NCI-H1436 (cell line): ENCODE measurements at places on chromosomes 11 and 22.

- no peak for DNase-seq
These were observed 7.4 kb downstream of the MED15 start for GRCh38 chr22:20514658-20515406.

GRCh38 chr22:21102659-21103267 lies 57.0 kb downstream of the LRRC74B start:
- DNase-seq: peak; percentile 67

GRCh38 chr11:19813158-19813879 lies 100.7 kb downstream of the NAV2 start:
- DNase-seq: no peak

GRCh38 chr11:72410956-72411355 lies 23.4 kb downstream of the CLPB start:
- no peak for DNase-seq

GRCh38 chr22:31738566-31738965 lies 11.4 kb downstream of the PRR14L start:
- no peak for DNase-seq

DNA sequence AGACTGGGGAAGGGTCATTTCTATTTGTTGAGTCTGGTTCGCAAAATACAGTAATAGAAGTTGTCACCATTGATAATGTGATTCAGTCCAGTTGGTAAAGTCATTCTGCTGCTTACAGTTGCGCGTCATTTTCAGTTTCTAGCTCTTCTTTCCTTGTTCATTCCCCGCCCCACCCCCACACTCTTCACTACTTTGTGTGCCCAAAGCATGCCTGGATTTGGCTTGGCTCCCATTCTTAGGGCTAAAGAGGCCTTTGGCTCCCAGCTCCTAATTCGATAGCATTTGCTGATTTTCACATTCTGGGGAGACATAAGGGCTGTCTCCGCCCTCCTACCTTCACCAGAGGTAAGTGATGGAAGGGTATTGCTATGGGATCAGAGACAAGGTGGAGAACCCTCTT lies 43.0 kb downstream of the CECR2 start:
- DNase-seq: no peak

- no peak for DNase-seq
These were observed 179.8 kb downstream of the NAV2 start for GRCh38 chr11:19892387-19892786.

DNA sequence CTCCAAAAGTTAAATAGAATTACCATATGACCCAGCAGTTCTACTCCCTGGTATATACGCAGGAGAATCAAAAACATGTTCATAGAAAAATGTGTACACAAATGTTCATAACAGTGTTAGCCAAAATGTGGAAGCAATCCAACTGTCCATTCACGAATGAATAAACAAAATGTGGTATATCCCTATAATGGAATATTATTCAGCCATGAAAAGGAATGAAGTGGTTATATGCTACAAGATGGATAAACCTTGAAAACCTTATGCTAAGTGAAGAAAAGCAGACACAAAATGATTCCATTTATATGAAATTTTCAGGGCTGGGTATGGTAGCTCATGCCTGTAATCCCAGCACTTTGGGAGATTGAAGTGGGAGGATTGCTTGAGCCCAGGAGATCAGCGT lies 16.1 kb downstream of the POLD4 start:
- no peak for DNase-seq

DNA sequence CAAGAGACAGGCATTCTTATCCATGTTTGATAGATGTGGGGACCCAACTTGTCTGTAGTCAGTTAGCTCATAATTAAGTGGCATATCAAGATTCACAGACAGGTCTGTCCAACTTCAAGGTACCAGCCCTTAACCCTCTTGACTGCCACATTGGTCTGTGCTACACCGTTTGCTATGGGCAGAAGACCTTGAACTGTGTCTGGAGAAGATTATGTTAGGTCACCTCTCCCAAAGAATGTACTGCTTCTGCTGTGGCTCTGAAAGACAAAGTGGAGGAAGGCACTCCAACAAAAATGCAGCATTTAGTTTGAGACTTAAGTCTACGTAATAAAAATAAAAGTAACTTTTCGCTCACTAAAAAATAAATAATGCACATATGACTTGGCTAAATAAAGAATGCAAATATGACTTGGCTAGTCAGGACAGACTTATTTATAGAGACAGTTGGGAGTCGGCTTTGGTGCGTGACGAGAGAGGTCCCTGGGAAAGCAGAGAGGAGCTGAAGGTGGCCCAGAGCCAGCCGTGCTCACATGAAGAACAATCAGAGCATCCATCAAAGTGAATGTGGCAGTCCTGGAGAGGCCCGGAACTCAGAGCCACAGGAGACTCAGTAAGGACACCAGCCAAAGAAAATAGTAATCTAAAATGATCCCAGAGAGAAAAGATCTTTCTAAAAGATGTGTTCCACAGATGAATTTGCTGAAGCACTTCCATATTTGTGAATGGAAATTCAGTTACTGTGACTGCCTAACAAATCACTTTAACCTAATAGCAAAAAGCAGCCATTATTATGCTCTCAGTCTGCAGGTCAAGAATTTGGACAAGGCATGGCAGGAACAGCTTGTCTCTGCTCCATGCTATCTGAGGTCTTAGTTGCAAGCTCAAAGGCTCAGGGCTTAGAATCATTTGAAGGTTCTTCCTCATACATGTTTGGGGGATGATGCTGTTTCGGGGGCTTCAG lies 35.0 kb downstream of the CWC15 start:
- DNase-seq: no peak

DNA sequence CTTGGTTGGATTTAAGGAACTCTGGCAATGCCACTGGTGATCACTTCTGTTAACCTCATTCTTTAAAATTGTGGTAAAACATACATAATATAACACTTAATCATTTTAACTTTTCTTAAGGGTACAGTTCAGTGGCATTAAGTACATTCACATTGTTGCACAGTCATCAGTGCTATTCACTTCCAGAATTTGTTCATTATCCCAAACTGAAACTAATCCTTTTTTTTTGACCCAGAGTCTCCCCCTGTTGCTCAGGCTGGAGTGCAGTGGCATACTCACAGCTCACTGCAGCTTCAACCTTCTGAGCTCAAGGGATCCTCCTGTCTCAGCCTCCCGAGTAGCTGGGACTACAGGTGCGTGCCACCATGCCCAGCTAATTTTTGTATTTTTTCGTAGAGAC lies 10.6 kb downstream of the ELF5 start:
- DNase-seq: no peak

DNA sequence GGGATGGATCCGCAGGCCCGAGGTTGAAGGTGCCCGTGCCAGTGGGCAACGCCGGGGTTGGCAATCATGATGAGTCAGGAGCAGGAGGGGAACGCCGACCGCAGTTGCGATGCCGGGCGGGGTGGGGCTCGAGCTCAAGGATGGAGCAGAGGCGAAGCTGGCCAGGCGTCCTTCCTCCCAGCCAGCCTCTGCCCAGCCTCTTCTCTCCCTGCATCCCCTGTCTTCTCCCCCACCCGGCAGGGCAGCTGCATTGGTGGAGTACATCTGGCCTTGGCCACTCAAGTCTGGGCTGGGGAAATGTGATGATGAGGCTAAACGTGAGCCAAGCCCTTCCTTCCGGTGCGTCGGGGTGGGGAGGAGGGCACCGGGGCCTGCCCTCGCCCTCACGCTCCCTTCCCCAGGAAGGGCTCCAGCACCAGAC lies 3.9 kb downstream of the IFITM10 start:
- DNase-seq: no peak

DNA sequence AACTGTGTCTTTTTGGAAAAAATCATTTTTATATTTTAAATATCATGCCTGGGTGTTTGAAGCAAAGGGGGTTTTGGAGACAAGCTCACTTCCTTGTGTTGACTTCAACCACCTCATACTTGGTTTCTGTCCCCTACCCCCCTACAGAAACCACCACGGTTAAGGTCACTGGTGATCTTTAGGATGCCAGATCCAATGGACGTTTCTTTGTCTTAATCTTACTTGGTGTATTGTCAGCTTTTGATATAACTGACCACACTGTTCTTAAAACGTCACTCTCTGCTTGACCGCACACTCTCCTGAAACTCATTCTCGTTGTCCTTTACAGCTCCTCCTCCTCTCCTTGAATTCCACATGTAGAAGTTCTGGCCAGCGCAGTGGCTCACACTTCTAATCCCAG lies 34.8 kb upstream of the SWAP70 start:
- DNase-seq: no peak

DNA sequence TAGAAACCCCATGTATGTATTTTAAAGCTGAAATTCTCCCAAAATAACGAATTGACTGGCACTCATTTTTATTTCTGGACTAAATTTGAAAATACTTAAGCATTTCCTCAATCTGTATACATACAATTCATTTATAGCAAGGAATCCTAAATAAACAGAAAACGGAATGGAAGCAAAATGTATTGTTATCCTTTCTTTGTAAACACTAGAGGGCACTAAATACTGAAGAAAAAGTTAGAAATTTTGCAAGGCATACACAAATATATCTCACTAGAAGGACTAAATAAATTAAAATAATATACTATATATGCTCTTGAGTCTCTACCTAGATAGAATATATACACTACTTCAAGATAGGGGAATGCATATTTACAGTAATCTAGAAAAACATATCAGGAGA lies 23.1 kb upstream of the ANO5 start:
- DNase-seq: no peak

- no peak for DNase-seq
These were observed 41.6 kb upstream of the LINC01488 start for GRCh38 chr11:69439651-69440464.

GRCh38 chr11:115257678-115258077 lies 246.5 kb downstream of the CADM1 start:
- peak; percentile 35 for DNase-seq

DNA sequence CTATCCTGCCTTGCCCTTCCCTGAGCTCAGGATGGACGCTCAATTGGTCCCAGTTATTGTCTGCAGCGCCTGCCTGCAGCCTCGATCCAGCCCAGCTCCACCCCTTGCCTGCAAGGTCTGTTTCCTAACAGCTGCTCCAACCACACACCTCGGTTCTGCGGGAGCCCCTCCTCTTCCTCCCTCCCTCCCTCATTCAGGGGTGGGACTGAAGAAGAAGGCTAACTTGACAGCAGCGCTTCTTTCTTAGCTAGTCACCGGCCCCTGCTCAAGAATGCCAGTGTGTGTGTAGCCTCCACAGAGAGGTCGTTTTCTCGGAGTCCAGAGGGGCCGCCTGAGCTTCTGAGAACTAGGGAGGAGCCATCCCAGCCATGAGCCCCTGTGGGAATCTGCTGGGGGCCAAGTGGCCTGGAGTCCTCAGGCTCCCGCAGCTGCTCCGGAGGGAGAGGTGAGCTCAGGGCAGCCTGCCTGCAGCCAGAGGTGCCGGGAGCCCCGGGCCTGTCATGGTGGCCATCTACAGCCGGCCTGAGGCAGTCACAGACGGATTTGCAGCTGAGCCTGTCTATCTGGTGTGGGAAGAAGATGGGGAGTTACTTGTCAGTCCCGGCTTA lies 36.1 kb downstream of the LIMK2 start:
- no peak for DNase-seq

GRCh38 chr11:23359297-23359696 lies 499.0 kb upstream of the CCDC179 start:
- no peak for DNase-seq

DNA sequence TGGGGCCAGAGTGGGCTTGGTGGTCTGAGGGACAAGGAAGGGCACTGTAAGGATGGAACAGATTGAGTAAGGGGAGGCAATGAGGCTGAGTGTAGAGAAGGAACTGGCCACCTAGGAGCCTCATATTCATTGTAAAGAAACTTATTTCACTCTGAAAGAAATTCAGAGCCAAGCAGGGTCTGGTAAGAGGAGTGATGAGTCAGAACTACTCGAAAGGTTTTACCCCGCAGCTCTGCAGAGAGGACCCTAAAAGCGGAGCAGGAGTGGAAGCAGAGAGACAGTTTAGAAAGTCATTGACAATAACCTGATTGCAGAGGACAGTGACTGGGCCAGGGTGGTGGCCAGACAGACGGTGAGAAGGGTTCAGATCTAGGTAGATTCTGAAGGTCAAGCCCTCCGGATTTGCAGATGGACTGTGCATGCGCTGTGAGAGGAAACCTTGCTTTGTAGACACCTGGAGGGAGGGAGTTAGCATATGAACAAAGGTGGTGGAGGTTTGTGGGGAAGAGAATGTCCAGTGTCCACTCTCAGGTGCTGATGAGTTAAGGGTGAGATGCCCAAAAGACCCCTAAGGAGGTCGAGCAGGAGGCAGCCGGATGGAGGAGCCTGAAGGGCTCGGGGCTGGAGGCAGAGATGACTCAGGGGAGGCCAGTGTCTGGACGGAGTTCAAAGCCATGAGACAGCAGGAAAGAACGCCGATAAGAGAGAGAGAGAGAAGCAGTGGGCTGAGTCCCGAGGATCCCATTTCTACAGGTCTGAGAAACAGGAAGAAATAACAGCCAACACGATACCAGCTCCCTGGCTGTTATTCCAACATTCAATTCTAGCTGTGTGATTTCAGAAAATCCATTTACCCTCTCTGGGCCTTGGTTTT lies 546.0 kb downstream of the BRD1 start:
- DNase-seq: no peak

- DNase-seq: no peak
These were observed 99.5 kb downstream of the RDX start for GRCh38 chr11:110196884-110197420.

- DNase-seq: no peak
These were observed 40.8 kb upstream of the PAMR1 start for GRCh38 chr11:35566181-35566580.

GRCh38 chr11:9014826-9015225 lies 11.0 kb upstream of the NRIP3 start:
- no peak for DNase-seq

GRCh38 chr22:47043835-47044721 lies 281.6 kb downstream of the TBC1D22A start:
- peak; percentile 97 for DNase-seq

DNA sequence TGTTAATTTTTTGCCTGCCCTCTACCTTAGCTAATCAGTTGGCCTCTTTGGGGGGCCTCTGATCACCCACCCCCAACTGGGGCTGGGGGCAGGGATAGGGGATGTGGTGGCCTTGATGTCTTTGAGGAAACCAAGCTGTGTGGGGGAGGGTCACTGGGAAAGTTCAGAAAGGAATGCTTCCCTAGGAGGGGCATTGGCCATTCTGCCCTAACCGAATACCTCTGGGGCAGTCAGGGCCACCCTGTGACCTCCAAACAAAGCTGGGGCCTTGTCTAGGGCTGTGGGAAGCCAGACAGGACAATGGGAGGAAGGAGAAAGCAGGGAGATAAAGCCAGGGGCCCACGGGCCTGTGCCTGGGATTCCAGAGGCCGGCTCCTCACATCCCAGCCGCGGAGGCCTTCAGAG lies 97.5 kb downstream of the TSPAN18 start:
- DNase-seq: no peak

GRCh38 chr22:24367841-24368240 lies 59.6 kb upstream of the ADORA2A start:
- no peak for DNase-seq

- DNase-seq: no peak
These were observed 68.1 kb downstream of the ALX4 start for GRCh38 chr11:44241851-44242250.

DNA sequence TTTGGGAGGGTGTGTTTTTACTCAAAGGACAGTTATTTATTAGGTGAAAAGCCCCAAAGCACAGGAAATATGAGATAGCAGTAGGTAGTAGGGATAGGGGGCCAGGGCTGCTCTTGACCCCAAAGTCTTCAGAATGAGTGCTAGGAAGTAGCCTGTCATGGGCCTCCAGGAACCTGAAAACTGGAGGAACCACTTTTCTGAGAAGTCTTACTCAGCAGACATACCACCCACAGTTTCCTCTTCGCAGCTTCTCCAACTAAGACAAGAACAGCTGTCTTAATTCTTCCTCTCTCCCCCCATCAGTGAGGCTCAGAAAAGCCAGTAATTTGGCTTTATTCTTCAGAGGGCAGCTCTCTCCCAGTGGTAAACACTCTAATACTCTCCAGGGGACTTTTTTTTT lies 84.0 kb upstream of the CTSC start:
- no peak for DNase-seq

- DNase-seq: no peak
These were observed 501.0 kb upstream of the LUZP2 start for GRCh38 chr11:23995891-23996290.
